ENCODE measurements at places on chromosomes 11 and 22.

DNA sequence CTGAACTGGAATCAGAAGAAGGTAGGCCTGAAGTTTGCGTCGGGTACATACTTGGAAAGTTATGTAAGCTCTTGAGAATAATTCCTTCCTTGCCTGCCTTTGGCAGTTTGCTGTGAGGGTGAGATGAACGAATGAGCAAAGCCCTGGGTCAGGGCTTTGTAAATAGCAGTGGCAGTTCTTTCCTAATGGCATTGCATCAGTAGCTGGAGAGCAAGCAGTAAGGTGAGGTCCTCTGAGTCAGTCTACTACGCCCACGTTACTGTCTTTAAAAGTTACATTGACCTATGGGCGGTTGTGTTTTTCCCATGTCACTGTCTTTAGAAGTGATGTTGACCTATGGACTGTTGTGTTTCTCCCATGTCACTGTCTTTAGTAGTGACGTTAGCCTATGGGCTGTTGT lies 179.1 kb upstream of the E2F8 start:
- DNase-seq = no peak

GRCh38 chr11:65489706-65490320 lies 9.0 kb upstream of the MALAT1 start:
- DNase-seq = no peak

GRCh38 chr11:79973721-79974617 lies 533.1 kb upstream of the TENM4 start:
- no peak for DNase-seq

DNA sequence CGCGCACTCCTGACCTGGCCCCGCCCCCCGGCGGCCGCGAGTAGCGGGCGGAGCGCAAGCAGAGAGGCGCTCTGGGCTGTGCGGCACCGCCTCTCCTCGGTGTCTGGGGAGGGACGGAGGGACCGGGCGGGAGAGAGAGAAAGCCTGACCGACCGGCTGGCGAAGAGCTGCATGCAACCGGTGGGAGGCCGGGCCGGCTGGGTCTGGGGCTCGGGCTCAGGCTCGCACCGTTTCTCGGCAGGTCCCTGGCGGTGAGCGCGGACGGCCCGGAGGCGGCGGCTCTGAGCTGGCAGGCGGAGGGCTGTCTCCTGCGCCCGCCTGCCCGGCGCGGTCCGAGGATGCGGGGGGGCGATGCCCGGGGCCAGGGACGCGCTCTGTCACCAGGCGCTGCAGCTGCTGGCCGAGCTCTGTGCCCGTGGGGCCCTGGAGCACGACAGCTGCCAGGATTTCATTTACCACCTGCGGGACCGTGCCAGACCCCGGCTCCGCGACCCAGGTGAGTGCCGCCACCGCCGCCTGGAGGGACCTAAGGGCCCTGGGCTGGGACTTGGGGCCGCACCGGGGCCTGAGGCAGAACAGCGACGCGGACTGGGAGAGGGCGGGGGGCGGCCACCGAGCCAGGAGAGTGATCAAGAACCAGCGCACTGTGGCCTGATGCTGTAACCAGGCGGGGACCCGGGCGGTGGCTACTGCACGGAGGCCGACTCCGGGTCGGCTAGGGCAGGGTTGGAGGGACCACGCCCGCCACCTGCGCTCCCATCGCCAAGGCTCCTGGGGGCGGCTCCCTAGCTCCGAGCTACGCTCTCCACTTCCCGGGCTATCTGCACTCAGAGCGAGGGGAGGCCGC lies at the start of gene SYT9:
TSS of gene SYT9 (plus strand) at position 69 of the 847 bp plus-strand sequence. CDS start at position 352, 283 bp downstream.
- DNase-seq = no peak

DNA sequence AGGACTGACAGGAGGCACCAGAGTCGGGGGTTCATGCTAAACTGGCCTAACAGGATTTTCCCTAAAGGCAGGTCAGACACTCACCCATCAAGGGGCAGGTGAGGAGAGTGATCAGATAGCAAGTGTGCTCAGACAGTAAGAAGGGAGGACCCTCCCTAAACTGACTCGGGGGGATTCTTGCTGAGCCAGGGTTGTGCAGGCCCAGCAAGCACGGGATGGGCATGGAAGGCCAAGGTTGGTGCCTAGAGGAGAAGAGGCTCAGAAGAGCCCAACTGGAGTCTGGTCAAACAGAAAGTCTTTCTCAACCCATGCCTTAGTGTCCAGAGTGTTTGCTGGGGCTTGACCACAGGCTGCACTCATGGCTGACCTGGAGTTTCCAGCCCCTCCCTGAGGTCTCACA lies 6.2 kb upstream of the APOL1 start:
- DNase-seq = no peak

DNA sequence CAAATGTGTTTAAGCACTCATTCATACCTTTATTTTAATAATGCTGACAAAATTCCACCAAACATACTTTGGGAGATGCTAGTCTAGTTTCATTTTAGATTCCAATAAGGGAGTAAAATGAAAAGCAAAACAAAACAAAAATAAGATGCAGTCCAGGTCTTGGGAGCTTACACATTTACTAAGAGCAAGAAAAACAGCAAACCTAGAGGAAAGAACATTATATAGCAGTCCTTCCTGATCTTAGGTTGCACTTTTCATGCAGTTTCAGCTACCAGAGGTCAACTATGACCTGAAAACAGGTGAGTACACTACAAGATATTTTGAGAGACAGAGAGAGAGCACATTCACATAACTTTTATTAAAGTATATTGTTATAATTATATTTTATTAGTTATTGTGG lies 1100.9 kb downstream of the DLG2 start:
- no peak for DNase-seq

DNA sequence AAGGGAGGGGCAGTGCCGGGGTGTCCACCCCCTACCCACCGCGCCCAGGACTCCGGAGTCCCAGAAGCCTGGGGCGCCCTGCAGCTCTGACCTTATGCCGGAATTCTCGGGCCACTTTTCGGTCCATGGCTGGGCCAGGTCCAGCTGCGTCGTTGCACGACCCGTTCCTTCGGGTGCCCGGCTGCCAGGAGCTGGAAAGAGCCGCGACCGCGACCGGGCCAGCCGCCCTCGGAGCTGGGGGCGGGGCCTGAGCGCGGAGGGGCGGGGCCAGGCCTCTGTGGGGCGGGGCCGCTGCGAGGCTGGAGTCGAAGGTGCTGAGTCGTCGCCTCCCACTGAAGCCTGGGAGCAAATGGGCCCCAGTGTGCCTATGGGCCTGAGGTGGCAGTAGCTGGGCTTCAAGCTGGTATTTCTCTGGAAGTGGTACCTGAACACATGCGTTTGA lies at the start of gene USH1C:
TSS of gene USH1C (minus strand) at position 236 of the 442 bp plus-strand sequence. CDS start at position 127, 109 bp downstream.
- peak; percentile 6 for DNase-seq

DNA sequence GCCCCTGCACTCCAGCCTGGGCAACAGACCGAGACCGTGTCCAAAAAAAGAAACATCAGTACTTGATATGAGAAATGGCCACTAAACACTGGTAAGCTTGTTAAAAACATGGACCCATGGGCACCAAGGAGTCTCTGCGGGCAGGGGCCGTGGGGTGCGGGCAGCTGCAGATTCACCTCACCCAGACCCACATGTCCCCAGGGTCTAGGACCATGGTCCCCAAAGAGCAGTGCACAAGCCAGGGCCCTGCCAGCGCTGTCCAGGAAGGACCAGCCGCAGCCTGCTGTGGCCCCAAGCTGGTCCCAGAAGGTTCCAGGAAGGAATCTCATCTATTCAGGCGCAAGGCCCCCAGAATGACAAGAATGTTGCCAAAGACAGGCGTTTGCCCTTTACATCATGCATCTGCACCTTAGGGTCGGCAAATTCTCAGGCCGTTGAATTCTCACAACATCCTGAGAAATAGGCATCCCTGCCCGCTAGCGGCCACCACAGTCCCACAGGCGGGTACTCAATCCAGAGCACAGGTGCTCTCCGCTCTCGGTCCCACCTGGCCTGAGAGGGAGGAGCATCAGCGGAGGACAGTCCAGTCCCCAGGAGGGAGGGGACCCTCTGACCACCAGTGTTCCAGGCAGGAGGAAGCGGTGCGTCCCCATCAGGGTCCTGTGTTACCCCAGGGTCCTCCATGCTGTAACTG lies 9.5 kb downstream of the YPEL1 start:
- DNase-seq = no peak

GRCh38 chr22:21943571-21944448 lies 8.8 kb downstream of the PPM1F start:
- DNase-seq = peak; percentile 65

DNA sequence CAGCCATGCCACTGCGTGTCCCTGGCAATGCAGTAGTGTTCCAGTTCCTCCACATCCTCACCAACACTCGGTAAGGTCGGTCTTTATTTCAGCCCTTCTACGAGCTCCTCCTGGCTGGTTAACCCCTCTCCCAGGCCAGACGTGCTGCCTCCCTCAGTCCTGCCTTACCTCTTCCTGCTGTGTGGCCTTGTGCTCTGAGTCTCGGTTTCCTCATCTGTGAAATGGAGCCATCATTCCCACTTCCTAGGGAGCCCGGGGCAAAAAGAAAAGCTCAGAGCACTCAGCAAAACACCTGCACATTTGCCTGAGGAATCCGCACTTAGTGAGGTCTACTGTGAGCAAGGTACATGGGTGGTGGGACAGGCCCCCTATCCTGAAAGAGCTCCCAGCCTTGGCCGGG lies 9.8 kb downstream of the TP53I11 start:
- DNase-seq = no peak

- DNase-seq = no peak
These were observed 908 bp downstream of the TRPM5 start for GRCh38 chr11:2443406-2443805.

GRCh38 chr11:86214710-86215109 lies 29.8 kb upstream of the EED start:
- peak; percentile 95 for DNase-seq

DNA sequence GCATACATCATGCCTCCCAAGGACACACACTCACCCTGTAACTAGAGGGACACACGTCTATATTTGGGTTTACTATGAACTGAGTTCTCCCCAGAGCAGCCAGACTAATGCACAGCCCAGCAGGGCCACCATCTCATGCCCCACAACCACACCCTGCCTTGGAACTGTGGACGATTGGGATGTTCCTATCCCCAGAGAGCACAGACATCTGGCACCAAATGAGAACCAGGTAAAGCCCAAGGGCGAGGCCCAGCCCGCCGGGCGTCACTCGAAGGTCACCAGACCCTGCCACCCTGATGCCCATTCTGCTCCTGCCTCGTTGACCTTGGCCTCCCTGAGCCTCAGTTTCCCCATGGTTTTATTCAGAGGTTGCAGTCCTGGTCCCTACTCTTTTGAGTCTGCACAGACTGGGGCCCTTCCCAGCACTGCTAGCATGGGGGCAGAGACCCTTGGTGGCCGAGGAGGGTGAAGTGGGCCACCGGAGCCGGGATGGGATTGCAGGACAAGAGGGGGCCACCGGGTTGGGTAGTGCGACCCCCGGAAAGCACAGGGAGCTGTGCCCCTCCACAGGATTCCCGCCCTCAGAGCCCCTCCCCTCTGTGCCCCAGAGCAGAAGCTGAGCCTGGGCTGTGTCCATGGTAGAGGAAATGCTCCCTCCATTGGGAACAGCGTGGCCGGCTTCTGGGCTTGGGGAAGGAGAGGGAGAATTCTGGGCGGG lies 56.8 kb downstream of the IGLL5 start:
- no peak for DNase-seq

DNA sequence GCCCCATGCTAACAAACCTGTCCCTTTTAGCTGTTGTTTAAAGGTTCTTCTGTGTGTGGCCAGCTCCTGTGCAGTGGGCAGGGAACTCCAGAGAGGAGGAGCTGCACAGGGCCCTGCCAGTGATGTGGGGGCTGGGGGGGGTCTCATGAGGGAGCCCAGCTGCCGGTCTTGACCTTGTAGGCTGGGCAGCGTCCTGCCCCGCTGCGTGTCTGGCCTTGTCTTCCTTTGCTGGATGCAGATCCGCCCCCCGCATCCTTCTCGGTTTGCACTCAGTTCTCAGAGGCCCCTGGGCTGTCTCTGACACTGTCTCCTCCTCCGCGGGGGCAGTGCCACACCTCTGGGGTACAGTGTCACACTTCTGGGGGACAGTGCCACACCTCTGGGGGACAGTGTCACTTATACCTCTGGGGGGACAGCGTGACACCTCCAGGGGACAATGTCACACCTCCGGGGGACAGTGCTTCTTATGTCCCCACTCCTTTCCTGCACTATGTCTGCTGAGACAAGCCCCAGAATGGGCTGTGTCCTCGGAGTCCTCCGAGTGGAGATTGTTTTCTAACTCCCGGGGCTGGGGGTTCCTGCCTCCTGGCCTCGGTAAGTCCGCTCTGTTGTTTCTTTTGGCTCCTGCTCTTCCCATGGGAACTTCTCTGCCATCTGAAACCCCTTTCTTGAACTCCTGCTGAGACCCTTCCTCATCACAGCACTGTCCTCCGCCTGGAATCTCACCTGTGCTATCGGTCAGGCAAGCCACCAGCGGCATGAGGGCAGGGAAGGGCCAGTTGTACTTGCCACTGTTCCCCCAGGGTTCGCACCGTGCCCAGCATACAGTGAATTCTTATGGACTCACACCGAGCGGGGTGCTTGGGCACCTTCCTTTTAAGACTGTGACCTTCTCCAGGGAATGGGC lies 788.3 kb downstream of the TBC1D22A start:
- DNase-seq = no peak

DNA sequence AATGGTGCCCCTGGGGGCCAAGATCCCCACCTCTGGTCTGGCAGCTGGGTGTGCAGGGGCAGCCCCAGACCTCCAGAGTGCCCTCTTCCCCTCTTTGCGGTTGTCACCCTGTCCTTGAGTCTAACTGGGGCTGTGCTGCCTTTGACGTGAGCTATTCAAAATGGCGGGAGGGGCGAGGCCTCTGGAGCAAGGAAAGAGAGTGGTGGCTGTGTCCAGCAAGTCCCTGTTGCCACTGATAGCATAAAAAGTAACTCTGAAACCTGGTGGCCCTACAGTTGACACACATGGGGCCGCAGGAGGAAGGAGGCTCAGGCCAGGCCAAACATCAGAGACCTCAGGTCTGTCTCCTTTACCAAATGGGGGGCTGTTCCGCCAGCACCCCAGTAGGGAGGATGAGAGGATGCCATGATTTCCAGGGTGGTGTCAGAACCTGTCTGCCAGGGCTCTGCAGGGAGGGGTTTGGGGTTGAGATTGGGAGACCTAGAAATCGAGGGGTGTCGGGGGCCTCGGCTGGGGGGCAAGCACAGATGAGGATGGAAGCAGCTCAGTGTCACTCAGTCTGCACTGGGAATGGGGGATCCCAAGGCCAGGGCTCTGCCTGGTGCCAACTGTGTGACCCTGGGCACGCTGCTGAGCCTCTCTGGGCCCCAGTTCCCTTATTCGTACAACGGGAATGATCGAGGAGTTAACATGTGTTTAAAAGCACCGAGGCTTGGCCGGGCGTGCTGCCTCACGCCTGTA lies 49.2 kb upstream of the KCNQ1OT1 start:
- no peak for DNase-seq

DNA sequence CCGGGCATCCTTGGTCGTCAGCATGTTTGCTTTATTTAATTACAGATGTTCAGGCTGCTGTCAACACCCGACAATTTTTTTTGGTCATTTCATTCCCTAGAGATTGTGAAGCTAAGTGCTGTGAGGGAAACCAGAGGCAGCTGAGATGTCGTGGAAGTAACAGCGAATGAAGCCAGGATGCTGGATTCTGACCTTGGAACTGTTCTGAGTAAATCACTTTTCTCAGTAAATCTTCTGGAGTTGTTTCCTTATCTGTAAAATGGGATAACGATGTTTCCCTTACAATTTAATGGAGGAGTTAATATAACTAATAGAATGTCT lies 390 bp upstream of the CKAP5 start:
- DNase-seq = no peak

GRCh38 chr11:114262681-114263512 lies 33.3 kb upstream of the NNMT start:
- peak; percentile 26 for DNase-seq

Data from inflammatory macrophage (primary cell).